ENCODE measurements at places on chromosomes 12 and 14.

DNA sequence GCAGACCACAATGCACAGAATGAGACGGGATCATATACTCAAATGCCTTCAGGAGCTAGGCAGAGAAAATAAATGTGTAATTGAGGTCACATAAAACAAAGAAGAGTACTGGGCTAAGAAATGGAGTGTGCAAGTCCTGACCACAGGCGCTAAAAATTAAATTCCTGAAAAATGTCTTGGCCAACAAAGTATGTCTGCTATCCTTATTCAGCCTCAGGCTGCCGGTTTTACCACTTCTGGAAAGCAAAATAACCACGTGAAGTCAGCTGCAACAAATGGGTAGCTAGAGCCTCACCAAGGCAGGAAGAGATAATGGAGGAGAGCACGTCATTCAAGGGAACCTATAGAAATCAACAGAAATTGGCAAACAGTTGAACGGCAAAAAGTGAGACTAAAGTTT, 3.1 kb downstream of the PYGL start:
- no peak for DNase-seq

DNA sequence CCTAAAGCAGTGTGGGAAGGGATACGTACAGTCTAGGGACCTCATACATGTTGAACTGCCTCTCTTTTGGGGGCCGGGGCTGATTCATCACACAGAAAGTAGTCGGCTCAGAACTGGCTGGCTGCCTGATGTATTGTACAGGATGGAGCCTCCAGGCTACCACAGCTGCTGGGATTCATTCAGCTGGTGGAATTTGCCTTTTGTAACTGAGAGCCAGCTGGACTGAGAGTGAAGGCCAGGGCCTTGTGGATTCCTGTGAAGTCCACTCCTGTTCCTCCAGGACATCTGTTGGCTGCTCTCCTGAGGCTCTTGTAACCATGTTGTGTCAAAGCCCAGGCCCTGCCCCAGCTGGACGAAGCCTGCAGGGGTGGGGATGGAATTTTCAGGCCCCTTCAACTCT, 116.3 kb upstream of the PRICKLE1 start:
- peak; percentile 74 for DNase-seq

- no peak for DNase-seq
Measured at GRCh38 chr14:29687866-29688265, 239.8 kb downstream of the PRKD1 start.

DNA sequence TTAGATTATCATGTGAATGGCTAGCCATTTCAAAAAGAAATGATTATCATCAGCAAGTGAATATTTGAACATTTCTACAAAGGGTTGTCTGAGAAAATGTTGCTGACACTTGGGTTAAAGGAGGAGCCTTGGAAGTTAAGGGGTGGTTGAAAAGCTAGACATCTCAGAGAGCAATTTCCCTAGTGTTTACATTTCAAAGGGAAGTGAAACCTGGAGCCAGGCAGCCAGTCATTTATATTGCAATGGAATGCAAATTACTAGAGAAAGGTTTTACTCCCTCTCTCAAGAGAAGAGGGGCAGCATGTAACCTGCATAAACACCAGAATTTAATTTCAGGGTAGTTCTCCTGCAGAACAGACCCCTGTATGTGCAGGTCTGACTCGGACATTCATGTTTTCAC, 279.0 kb downstream of the SLC16A7 start:
- DNase-seq: no peak

GRCh38 chr14:83289390-83289789, 1755.7 kb upstream of the SEL1L start:
- no peak for DNase-seq

- peak; percentile 81 for DNase-seq
Measured at GRCh38 chr12:94073441-94074051, 74.8 kb upstream of the PLXNC1 start.

GRCh38 chr14:73245480-73246325, 8.4 kb downstream of the PAPLN start:
- DNase-seq: no peak

- peak; percentile 62 for DNase-seq
Measured at GRCh38 chr14:103156651-103157378, 33.6 kb downstream of the TNFAIP2 start.

DNA sequence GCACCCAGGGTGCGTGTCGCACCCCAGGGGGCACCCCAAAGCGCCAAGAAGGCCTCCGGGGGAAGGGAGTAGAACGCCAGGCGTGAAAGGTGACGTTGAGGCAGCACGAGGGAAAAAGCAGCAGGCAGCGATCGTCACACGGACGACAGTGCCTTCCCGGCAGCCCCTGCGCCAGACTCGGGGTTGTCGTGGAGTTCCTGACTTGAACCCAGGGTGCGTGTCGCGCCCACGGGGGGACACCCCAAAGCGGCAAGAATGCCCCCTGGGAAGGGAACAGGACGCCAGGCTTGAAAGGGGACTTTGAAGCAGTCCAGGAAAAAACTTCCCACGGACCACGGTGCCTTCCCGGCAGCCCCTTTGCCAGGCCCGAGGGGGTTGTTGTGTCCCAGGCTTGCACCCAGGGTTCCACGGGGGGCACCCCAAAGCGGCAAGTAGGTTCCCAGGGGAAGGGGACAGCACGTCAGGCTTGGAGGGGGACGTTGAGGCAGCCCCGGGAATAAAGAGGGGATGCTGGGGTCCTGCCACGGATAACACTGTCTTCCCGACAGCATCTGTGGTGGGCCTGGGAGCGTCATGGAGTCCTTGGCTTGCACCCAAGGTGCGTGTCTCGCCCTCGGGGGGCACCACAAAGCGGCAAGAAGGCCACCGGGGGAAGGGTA, 159.2 kb upstream of the ALG10B start:
- DNase-seq: no peak

DNA sequence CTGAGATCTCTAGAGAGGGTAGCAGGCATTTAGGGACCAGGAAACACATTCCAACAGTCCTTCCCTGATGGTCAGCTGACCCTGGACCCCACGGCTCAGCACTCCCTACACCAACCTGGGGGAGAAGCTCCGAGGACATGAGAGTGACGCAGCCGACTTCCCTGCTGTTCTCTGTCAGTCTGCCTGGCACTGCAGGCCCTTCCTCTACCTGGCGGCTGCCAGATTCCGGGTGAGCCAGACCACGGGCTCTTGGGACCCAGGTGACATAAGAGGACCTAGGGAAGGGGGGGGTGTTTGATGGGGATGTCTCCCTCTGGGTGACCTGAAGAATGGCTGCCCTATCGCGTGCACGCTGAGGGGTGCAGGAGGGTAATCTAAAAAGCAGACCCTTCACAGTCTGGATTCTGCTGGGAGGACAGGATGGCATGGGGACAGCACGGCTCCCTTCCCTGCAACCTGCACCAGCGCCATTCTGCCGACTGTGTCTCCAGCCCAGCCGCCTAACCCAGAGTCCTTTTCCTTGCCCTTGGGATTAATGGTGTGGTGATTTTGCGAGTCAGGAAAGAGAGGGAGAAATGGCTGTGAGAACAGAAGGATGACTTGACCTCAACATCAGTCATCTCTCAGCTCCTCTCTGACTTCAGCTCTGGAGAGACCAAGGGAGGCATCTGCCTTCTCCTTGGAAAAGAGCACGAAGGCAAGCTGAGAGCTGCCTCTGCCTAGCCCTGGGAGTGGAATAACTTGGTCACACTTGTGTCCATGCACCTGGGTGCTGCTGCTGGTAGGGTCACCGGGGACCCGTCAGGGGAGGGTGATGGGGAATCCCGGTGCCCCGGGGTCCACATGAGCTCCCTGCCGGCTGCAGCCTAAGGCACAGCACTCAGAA, 158.5 kb downstream of the CALM1 start:
- DNase-seq: no peak

- DNase-seq: peak; percentile 53
Measured at GRCh38 chr14:77322250-77322902, 1.5 kb downstream of the GSTZ1 start.

GRCh38 chr14:22602862-22603261, 4.8 kb downstream of the ABHD4 start:
- no peak for DNase-seq

- DNase-seq: no peak
Measured at GRCh38 chr14:66360366-66360926, 125.7 kb upstream of the CCDC196 start.

DNA sequence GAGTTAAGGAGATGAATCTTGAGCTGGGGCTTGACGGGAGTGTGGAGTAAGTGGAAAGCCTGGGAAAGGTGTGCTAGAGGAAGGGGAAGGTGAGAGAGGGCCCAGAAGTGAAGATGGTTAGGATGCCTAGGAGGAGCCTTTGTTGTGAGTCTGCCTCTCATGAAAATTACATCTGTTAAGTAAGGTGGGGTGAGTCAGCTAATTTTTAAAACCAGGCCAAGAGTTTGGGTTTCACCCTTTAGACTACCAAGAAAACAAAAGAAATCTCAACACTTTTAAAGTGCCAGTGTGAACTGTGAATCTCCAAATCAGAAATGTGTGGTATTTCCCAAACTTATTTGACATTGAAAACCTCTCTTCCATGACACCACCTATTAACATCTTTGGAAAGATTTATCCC, 185.2 kb downstream of the CRADD start:
- DNase-seq: no peak

DNA sequence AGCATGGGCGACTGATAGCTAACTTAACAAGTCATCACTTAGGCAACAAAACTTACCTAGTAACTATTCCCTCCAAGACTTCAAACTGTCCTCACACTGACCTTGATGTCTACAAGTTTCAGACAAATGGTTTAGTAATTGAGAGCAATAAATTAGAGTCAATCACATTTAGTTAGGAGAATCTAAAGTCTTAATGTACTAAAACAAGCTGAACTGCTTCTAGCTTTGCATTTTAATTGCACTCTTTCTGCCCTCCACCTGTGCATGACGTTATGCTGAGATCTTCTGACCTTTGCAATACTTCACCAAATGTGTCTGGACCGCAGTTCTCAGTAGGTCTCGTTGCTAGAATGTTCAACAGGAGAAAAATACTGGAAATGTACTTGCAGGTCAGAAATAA, 158.0 kb downstream of the PIK3C2G start:
- no peak for DNase-seq

GRCh38 chr12:112798048-112798760, 6.7 kb downstream of the RPH3A start:
- no peak for DNase-seq

- no peak for DNase-seq
Measured at GRCh38 chr12:84561351-84561750, 351.2 kb downstream of the SLC6A15 start.

DNA sequence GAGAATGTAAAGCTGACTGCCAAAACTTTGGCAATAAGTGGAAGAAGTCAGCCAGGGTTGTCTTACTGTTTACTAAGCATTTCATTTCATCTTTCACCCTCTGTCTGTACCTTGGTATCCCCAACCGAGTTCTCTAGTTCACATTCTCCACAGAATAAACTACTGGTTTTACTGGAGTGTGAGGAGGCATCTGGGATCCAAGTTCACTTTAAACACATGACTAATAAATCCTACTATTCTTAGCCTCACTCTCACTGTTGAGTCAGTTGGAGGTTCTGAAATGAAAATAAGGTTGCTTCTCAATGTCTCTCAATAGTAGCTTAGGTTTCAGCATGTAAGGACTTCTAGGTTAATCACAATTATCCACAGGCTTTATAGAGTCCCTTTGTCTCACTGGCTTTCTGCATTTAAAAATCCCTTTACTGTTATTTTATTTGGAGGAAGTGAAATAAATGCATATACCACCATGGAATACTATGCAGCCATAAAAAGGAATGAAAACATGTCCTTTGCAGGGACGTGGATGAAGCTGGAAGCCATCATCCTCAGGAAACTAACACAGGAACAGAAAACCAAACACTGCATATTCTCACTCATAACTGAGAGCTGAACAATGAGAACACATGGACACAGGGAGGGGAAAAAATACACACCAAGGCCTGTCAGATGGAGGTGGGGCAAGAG, 95.8 kb downstream of the EPS8 start:
- no peak for DNase-seq

DNA sequence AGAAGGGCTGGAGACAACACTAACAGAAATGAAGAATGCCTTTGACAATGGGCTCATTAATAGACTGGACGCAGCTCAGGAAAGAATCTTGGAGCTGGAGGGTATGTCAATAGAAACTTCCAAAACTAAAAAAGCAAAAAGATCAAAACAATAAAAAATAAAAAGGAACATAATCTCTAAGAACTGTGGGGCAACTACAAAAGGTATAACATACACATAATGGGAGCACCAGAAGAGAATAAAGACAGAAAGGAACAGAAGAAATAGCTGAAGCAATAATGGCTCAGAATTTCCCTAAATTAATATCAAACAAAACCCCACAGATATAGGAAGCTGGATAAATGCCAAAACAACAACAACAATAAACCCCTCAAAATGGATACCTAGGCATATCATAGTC, 124.1 kb upstream of the ABCD2 start:
- DNase-seq: no peak

DNA sequence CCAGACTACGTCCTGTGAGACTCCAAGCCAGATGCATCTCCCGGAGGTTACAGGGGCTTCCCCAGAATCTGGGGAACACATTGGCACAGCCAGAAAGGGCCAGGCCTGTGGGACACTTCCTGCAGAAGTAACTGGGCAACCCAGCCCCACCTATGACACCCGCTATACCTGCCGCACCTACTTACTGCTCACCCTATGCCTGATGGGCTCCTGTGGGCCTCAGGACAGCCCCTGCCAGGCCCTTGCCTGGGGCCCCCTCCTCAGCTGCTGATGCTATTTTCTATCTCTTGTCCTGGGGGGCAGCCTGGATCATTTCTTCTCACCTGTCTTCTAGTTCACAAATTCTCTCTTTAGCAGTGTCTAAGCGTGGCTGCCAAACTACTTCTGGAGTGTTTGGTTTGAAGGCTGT, 28.7 kb downstream of the JAG2 start:
- no peak for DNase-seq

- no peak for DNase-seq
Measured at GRCh38 chr12:55736780-55737580, 5.9 kb upstream of the GDF11 start.

DNA sequence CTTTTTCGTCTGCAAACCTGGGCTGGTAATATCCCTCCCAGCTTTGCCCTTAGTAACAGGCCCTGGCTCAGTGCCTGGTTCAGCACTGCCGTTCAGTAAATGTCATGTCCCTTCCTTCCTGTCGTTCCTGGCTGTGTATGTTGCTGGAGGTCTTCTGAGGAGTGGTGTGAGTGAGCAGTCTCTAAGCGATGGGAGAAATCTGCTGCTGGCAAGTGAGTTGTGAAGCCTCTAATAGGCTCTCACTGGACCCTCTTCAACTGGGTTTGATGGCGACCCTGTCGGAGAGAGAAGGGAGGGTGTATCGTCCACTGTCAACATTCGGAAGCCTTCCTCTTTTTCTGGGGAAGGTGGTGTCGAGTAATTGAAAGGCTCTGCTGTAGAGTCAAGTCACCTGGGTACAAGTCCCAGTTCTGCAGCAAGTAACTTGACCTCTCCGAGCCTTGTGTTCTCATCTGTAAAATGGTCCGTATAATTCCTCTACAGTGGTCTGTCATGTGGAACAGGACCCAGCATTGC, 62.8 kb downstream of the HRK start:
- DNase-seq: no peak

- no peak for DNase-seq
Measured at GRCh38 chr12:99020871-99021270, 375.8 kb downstream of the APAF1 start.

GRCh38 chr12:22916815-22917214, 291.8 kb downstream of the ETNK1 start:
- DNase-seq: no peak

- DNase-seq: no peak
Measured at GRCh38 chr12:89349814-89350213, 2.5 kb downstream of the DUSP6 start.
